ENCODE measurements at places on chromosomes 7 and 10. TPM values are rescaled to one million over a fixed set of nuclear protein-coding genes. Genes with fewer than 3 reads are reported as not detected.

Gene SFTPD
- not detected for total RNA-seq

Gene GRM8
- total RNA-seq: 0.14 TPM

Gene ANXA8L1
- not detected for total RNA-seq

Gene DDC
- total RNA-seq: not detected

Gene RBM20
- total RNA-seq: under 0.01 TPM

Gene PAX4
- not detected for total RNA-seq

Gene EVX1
- under 0.01 TPM for total RNA-seq

Gene LIPK
- total RNA-seq: not detected

Gene C7orf25
- total RNA-seq: 3.3 TPM

Gene HMX2
- not detected for total RNA-seq

Gene ANKRD30A
- not detected for total RNA-seq

Gene ATOH7
- not detected for total RNA-seq

Gene ANKRD22
- not detected for total RNA-seq

Gene FAM25G
- not detected for total RNA-seq

Gene PLXNA4
- 0.28 TPM for total RNA-seq

Gene GIMAP1
- total RNA-seq: under 0.01 TPM

Gene MEIG1
- not detected for total RNA-seq
